ENCODE measurements at places on chromosomes 5 and 9.

DNA sequence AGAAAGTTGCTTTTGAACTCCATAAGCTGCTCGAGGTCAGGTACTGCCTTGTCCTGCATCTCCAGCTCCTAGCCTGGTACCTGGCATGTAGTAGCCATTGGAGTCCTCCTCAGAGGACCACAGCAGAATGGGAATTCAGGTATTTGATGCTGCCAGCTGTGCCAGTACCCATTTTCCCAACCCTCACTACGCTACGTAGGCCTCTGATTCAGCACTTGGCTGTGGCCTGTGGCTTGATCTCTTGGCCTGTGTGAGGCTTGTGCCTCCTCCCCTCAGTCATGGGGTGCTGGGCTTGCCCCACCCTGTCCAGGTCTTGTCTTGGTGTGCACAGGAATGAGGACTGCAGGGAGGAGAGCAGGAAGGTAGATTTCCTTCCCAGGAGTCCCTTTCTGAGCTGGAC lies 11.8 kb downstream of the OTULIN start:
- DNase-seq = no peak

DNA sequence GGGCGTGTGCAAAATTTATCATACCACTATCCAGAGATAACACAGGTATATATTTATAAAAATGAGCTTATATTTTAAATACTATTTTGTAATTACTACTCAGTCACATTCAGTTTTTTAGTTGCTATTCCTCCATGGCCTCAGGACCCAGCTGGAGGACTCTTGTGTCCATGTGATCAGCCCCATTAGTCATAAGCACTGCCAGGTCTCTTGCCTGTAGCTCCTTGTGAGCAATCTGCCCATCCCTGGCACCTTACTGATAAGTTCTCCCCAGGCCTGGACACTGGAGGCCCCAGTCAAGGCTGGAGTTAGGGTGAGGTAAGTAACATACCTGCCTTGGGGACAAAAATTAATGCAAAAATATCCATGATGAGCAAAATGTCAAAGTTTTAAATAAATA lies 29.5 kb upstream of the ADRB2 start:
- DNase-seq = no peak

DNA sequence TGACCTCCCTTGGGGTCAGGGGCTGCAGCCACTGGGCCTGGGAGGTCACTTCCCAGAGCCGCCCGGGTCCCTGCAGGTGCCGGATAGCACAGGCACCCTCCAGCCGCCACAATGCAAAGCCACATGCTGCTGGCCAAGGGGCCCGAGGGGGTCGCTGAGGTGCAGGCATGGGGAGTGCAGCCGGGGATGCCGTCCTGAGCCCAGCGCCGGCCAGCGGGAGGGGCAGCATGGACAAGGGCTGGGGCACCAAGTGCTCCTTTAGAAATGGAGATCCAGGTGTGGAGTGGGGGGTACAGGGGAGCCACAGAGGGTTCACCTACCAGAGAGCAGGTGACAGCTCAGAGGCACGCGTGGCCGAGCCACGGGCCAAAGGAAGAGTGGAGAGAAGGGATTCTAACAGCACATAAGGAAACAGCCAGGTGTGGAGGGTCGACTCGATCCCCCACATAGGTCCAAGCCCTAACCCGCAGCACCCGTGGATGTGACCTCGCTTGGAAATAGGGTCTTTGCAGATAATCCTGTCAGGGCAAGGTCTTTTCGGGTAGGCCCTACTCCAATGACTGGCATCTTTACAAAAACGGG lies 24.7 kb downstream of the ZDHHC11B start:
- no peak for DNase-seq

GRCh38 chr5:31924005-31924404 lies 250.1 kb downstream of the GOLPH3 start:
- no peak for DNase-seq

DNA sequence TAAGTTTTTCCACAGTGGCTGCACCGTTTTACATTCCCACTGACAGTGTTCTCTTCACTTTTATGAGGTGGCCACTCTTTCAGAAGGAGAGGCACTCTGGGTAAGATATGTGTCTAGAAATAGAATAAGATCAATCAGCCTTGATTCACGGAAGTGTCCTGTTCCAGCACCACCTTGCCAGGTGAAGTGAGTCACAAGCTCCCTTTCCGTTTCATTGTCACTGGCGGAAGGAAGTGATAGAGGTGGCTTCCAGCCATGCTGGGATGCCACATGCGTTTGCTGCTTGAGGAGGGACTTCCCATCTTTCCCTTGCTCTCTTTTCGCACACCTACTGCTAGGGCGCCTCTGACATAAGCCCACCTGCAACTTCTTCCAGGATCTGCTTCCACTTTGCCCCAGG lies 217.1 kb downstream of the PIK3R1 start:
- no peak for DNase-seq

DNA sequence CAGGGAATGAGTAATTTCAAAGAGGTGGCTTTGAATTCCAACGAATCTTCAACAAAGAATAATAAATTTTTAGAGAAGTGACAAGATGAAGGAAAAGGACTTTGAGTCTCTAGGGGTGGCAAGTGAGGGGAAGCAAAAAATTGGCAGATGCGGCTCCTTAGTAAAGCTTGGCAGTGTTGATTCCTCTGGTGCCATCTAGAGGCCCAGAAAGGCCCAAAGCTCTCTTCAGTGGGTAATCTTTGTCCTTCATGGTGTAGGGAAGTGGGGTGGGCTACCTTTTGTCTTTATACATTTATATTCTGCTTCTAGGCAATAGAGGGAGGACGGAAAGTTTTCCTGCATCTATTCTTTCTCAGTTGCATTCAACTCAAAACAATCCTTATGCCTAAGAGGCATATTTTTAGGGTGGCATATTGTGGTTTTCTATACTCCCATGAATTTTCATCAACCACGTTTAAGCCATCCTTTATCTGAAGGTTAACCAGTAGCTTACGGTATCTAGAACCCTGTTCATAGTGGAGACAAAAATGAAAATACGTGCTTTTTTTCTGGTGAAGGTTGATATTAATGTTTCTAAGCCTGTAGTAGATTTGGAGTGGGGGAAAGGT lies 17.5 kb upstream of the ROPN1L start:
- no peak for DNase-seq

- DNase-seq = no peak
Measured at GRCh38 chr5:61010467-61011454, 65.8 kb downstream of the NDUFAF2 start.

DNA sequence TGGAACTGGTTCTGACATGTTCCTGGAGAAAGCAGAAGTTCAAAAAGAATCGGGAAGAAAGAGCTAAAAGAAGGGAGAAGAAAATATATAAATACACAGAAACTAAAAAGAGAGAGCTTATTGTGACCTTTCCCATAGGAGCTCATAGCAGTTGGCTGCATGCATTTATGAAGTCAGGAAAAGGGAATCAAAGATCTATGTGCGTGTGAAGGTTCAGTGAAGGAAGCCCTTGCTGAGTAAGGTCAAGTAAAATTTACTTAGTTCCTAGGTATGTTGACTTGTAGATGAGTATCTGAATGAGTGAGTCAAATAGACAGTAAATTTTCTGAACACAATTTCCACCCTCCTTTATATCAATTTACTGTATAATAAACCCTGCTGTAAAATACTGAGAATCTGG lies 632.5 kb downstream of the SLCO4C1 start:
- no peak for DNase-seq

DNA sequence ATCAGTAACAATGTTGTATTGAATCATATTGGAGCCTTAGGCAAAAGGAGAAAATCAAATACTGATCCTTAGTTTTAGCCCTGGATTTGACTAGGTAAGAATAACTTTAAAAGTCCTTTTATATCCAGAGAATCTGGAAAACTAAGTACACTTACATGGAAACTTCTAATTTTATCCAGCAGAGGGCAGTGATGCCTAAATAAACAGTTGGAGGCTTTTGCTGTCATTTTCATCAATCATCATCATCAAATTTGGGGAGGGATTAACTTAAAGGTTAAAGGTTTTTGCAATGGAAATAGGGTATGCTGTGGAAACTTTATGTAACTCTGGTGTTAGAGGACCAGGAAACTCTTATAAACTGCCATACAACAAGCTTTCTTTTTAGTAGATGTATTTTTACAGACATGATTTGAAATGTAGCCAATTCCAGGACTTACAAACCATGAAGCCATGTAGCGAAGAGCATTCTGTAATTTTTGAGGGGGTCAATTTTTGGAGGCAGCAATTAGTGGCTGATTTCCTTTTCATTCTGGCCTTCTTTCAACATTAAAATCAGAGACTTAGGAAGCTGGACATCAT lies 112.7 kb downstream of the OSTF1 start:
- no peak for DNase-seq

DNA sequence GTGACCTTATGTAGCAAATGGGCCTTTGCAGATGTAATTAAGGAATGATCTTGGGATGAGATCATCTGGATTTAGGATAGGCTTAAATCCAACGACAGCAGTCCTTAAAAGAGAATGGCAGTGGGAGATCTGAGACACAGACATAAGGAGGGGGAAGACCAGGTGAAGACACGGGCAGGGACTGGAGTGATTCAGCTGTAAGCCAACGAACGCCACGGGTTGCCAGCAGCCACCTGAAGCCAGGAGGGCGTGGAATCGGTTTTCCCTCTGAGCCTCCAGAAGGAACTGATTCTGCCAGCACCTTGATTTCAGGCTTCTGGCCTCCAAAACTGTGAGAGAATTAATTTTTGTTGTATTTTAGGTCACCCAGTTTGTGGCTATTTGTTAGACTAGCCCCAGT lies 218.6 kb upstream of the ANKRD55 start:
- no peak for DNase-seq

- no peak for DNase-seq
Measured at GRCh38 chr5:159342840-159343239, 12.6 kb upstream of the IL12B start.

- DNase-seq = no peak
Measured at GRCh38 chr5:137921931-137922330, 32.7 kb downstream of the PKD2L2 start.

GRCh38 chr5:96868603-96869371 lies 7.5 kb upstream of the ERAP2 start:
- no peak for DNase-seq

All from stimulated activated CD4-positive, alpha-beta T cell treated with anti-CD3 and anti-CD28 coated beads, Interleukin-1b, Interleukin-23, amount 100 ng/mL, for 1 hour (primary cell).